Neural crest cell (in vitro differentiated cells): ENCODE measurements at places on chromosomes 4 and X. TPM values are rescaled to one million over a fixed set of nuclear protein-coding genes. Genes with fewer than 3 reads are reported as not detected.

GRCh38 chr4:187608001-187608421 lies 387.6 kb upstream of the ZFP42 start:
- DNase-seq = no peak

DNA sequence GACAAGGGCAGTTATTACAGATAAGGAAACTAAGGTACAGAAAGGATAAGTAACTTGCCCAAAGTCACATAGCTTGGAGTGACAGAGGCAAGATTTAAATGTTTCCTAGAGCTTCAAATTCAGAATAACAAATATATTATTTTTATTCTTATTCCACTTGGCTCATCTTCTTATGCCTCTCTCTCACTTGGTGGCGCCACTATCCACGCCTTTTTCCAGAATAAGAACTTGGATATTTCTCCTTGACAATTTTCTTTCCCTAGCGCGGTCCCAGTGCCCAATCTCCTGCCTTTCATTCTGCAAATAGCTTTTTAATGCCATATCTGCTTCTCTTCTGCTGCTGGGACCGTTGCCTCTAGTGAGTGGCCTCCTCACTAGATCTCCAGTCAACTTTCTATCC lies 78.5 kb downstream of the MSN start:
- no peak for DNase-seq

DNA sequence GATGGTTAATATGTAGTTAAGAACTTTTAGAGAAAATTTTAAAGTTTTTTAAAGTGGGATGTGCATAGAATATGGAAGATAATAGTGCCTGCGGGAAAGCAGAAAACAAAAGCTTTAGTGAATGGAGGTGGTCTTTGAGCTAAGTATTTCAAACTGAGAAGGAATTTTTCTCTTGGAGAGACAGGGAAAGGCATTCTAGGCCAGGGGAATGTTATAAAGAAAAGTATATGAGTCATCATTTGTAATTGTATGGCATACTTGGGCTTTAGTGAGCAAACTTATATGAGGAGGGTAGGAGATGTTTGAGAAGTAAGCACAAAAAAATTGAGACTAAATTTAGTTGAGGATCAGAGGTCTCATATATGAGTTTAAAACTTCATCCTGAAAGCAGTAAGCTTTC lies 467.0 kb downstream of the PPARGC1A start:
- no peak for DNase-seq

DNA sequence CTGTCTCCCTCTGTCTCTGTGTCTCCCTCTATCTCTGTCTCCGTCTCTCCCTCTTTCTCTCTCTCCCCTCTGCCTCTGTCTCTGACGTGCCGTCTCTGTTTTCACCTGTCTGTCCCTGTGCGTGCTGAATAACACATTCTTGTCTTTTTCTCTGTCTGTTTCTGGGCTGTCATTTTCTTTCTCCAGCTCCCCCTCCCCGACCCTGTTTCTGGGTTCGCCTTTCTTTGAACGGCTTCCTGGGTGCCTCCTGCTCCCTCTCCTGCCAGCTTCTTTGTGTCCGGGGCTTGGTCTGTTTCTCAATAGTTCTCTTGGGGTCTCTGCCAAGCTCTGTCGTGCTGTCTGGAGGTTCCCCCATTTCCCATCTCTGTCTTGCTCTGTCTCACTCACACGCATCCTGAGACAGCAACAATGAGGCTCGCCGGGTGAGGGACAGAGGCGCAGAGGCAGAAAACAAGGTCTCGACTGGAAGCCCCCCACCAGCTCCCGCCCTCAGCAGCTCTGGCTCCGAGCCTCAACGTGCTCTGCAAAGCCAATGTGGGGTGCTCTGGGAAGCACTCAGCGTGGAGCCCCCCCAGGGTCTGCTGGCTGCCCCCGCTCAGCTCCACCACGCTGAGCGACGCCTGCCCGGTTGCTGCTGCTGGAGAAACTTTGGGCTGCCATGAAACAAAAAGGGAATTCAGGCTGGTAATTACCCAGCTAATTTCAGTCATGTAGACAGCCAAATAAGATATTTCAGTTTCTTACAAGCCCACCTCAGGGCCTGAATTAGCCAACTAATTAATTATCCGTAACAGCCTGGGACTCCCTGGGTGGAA lies 3.4 kb downstream of the CPLX1 start:
- no peak for DNase-seq

DNA sequence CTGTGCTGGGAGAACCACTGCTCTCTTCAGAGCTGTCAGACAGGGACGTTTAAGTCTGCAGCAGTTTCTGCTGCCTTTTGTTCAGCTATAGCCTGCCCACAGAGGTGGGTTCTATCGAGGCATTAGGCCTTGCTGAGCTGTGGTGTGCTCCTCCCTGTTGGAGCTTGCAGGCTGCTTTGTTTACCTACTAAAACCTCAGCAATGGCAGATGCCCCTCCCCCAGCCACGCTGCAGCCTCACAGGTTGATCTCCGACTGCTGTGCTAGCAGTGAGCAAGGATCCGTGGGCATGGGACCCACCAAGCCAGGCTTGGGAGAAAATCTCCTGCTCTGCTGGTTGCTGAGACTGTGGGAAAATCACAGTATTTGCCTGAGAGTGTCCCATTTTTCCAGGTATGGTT lies 133.8 kb upstream of the UBQLN2 start:
- DNase-seq = no peak

PRRG1 gene
- 8.0 TPM in 2 replicates for total RNA-seq

GRCh38 chr4:10728016-10728415 lies 43.4 kb upstream of the CLNK start:
- DNase-seq = no peak

DNA sequence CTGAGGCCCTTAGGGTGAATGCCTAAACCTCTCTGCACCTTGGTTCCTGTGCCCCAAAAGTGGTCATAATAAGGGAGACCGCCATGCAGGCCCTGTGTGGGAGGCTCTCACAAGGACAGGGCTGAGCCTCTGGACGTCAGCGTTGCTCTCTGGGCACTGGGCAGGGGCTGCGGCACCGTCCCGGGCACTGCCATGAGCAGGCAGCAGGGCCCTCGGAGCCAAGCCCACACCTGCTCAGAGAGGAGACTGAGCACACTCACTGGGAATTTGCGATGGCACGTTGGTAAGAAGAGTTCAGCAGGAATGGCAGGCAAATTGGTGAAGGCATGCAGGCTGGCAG lies 123.4 kb downstream of the HMX1 start:
- no peak for DNase-seq

CDKN2AIP gene
- total RNA-seq = 23.8 and 27.7 TPM in 2 replicates

- no peak for DNase-seq
These were observed 646 bp upstream of the SLC7A11 start for GRCh38 chr4:138242834-138243156.
